ENCODE measurements at places on chromosomes 1 and 21. TPM values are rescaled to one million over a fixed set of nuclear protein-coding genes. Genes with fewer than 3 reads are reported as not detected.

Gene COL11A1
- 76.5 TPM for total RNA-seq

Gene PSEN2
- total RNA-seq: 15.1 TPM

Gene PTPRC
- total RNA-seq: 34.4 TPM

Gene HSD3B1
- total RNA-seq: not detected

Gene AUNIP
- total RNA-seq: 1.4 TPM

Gene IGSF3
- total RNA-seq: 32.5 TPM

Gene SPRR2F
- not detected for total RNA-seq

Gene GREM2
- 4.7 TPM for total RNA-seq

Gene RPTN
- not detected for total RNA-seq

Gene CLEC20A
- 0.48 TPM for total RNA-seq

Gene ADORA3
- total RNA-seq: 1.6 TPM

Gene NEGR1
- 92.3 TPM for total RNA-seq

Gene PSMD4
- 77.2 TPM for total RNA-seq

Gene RAD54L
- total RNA-seq: 2.6 TPM

Gene RXRG
- 4.5 TPM for total RNA-seq

Gene SPRR1A
- total RNA-seq: not detected

Gene RHD
- 0.69 TPM for total RNA-seq

Gene HRNR
- not detected for total RNA-seq

Gene AIM2
- 3.0 TPM for total RNA-seq

Gene CLCA4
- total RNA-seq: 38.1 TPM

Gene INKA2
- total RNA-seq: 7.4 TPM

Gene PUSL1
- total RNA-seq: 7.6 TPM

Gene F11R
- total RNA-seq: 35.2 TPM

Gene RIPK4
- 8.8 TPM for total RNA-seq

Gene NBPF6
- total RNA-seq: not detected

Gene SPRR3
- 10.0 TPM for total RNA-seq

Gene SYCP1
- not detected for total RNA-seq

Gene CFAP141
- not detected for total RNA-seq

Gene UQCRHL
- 2.9 TPM for total RNA-seq

Gene TBX15
- total RNA-seq: 5.2 TPM

Gene CD48
- total RNA-seq: 7.0 TPM

Gene IL20
- not detected for total RNA-seq

Gene TNFAIP8L2
- 4.0 TPM for total RNA-seq

Gene TNNT2
- 15.2 TPM for total RNA-seq

Gene ATP6V1G3
- not detected for total RNA-seq

Gene MIXL1
- total RNA-seq: not detected

Gene FGGY
- 36.9 TPM for total RNA-seq

Gene ATP1A4
- 8.3 TPM for total RNA-seq

Gene SMAP2
- total RNA-seq: 17.0 TPM

Measured in urinary bladder (tissue), 4 donors.